ENCODE measurements at places on chromosomes 1 and 21.

DNA sequence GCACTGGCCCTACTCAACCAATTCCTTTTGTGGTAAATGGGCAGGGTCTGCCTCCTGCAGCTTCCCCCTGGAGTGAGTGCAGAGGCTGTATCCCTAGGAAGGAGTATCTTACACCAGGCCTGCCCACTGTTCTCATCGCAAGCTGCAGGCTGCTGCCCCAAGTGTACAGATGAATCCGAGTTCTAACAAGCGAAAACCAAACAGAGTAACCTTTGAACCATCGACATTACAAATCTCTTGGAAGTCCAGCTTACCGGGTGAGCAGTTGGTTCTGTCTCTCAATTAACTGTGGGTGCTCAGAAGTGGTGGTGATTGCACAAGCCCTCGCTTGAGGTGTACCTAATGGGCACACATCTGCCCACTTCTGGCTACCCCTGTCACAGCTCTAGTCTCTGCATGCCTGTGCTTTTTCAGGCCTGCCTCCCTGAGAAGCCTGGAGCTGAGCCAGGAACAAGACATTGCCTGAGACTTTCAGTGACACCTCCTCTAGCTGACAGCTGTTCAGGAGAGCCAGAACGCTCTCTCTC, 22.7 kb downstream of the INAVA start:
- no peak for DNase-seq

GRCh38 chr1:182917378-182917777, 35.6 kb downstream of the SHCBP1L start:
- DNase-seq: no peak

- no peak for DNase-seq
Observed at GRCh38 chr1:8378981-8379470, 61.1 kb downstream of the SLC45A1 start.

- peak; percentile 21 for DNase-seq
Observed at GRCh38 chr1:147080006-147080661, 92.1 kb downstream of the PRKAB2 start.

DNA sequence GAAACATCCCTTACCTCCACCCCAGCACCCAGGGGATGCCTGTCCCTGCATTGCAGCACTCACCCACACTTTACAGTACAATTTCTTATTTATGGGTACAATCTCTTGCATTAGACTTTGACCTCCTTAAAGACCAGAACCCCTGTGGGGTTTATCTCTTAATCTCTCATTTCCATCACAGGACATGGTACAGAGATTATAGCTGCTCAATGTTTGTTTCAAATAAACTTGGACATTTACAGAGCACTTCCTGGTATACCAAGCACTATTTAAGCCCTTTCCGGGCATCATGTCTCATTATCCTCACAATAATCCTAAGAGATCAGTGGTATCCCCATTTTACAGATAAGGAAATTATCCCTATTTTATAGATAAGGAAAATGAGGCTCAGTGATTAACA, 31.9 kb downstream of the FYB2 start:
- DNase-seq: no peak

GRCh38 chr21:35484851-35485250, 435.7 kb upstream of the RUNX1 start:
- DNase-seq: no peak

DNA sequence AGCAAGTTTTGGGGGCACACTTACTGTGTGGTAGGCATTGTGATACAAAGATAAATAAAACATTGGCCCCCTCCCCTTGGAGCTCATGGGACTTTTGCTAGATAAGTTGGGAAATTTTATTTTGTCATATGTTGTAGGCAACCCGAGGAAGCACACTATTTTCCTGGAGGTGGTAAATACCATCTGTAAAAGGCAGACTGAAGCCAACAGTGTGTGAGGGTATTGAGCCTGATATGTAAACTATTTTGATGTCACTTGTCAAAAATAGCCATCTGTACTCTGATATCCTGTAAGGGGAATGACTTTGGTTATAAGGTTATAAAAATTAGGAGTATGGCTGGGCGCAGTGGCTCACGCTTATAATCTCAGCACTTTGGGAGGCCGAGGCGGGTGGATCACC, 30.6 kb downstream of the VANGL2 start:
- DNase-seq: no peak

DNA sequence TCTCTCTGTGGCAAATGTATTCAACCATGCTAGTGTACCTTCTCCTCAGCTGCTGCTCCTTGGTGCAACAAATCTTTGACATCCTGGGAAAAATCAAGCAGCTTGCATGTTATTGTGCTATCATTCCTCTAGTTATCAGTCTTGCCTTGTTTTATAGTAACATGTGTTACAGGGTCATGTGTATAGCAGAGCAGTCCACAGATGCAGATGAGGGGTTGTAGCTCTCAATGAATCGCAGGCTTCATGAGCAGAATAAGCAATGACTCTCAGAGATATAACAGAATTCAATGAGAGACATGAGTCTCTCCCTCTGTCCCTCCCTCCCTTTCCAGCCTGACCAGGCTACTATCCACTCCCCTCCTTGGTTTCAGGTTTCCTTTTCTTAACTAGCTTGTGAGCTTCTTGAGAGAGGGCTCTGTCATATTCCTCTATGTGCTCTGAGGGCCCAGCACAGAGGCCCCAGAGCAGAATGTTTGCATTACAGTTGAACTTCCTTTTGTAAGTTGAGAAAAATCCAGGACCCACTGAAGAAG, 15.1 kb upstream of the JUN start:
- DNase-seq: no peak

DNA sequence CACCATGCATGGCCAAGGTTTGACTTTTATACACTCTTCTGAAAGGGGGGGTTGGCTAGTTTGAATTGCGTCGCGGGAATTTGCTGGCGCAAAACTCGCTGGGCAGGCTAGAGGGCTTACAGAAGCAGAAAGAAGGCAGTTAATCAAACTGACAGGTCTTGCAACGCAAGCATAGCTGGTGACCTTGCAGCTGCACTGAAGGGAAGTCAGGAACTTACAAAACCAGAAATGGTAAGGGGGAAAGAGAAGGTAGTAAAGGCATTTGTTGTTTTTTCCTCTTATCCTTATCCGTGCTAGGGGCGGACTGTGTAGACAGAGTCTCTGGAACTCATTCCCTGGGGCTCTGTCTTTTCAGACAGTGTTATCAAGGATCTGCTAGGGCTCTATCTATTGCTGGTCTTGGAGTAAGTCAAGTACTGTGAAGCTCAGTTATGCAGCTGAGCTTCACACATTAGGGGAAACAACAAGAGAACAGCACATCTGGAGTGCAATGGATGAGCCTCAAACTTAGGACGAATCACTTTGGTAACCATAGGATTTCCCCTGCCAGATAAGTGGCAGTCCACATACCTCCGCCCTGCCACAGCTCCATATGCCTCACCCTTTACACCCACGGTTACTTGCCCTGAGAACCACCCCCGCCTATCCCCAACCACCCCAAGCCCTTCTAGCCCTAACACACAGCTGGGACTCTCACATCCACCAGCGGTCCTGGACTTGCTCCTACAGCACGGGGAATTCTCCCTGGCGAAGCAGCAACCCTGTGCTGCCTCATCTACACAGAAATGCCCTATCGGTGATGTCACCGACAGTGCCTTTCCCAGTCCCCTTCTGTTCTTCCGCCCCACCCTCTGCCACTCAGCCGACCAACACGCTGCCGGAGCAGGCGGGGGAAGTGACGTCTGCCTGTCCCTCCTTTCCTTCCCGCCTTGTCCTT, 251.4 kb downstream of the FAM72C start:
- no peak for DNase-seq

GRCh38 chr1:46458190-46458589, 31.4 kb upstream of the DMBX1 start:
- no peak for DNase-seq

Data from stimulated activated naive B cell treated with anti-CD40 and anti-IgM and Interleukin-4, amounts not matched to agents 10 μg/mL and 1 μg/mL and 100 μg/mL, for 72 hours (primary cell).